PC-9 (cell line): ENCODE measurements at places on chromosomes 3 and 15.

GRCh38 chr15:69999392-70000085 lies 98.2 kb downstream of the TLE3 start:
- H3K4me1 ChIP-seq = peaks cover 19% of the 10 kb centered on the region
- no peaks in the 10 kb centered on the region for H3K27me3 ChIP-seq
- H3K4me3 ChIP-seq = no peak overlapping the region
- DNase-seq = no peak
- no peak overlapping the region for H3K27ac ChIP-seq

- no peak for DNase-seq
- no peaks in the 10 kb centered on the region for H3K4me1 ChIP-seq
- no peaks in the 10 kb centered on the region for H3K36me3 ChIP-seq
- peaks cover 59% of the 10 kb centered on the region for H3K27me3 ChIP-seq
- no peak overlapping the region for H3K27ac ChIP-seq
Measured at GRCh38 chr3:127484601-127485388, 105.7 kb downstream of the TPRA1 start.

DNA sequence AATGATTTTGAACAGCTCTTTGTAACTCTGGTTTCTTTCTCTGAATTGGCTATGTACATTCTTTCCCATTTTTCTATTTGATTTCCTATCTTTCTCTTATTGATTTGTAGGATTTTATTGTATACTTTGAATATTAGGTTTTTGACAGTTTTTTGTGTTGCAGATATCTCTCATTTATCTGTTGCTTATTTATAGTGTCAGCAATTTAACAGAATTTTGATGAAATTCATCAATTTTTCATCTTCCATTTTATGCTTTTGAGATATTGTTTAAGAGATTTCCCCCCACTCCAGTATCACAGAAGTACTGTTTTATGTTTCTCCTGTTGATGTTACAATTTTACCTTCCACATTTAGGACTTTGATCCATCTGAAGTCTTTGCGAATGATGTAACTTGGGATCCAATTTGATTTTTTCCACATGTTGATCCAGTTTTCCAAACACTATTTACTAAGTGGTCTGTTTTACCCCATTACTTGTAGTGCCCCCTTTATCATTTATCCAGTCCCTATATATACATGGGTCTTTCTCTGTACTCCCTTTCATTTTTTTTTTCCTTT lies 46.1 kb downstream of the XYLB start:
- H3K27ac ChIP-seq = no peak overlapping the region
- H3K27me3 ChIP-seq = no peaks in the 10 kb centered on the region
- no peaks in the 10 kb centered on the region for H3K36me3 ChIP-seq
- no peaks in the 10 kb centered on the region for H3K4me1 ChIP-seq

- no peak overlapping the region for H3K27ac ChIP-seq
- H3K27me3 ChIP-seq = no peaks in the 10 kb centered on the region
- no peaks in the 10 kb centered on the region for H3K36me3 ChIP-seq
- no peak overlapping the region for H3K4me3 ChIP-seq
Measured at GRCh38 chr15:67720556-67721175, 104.6 kb upstream of the SKOR1 start.

DNA sequence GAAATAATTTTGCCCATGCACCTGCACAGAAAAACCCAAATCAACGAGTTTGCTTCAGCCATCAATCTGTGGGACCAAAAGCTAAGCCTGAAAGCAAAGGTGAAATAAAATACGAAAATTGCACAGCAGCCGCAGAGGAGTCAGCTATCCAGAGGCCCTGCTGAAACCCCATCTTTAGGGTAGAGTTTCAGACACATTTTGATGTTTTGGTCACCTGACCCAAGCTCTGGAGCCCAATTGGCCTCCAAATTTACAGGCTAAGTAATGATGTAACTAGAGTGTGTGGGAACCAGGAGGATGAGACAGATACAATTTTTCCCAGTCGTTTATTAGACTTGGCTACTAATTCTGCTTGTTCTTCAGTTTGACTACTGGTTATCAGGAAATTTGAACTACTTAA lies 308.6 kb upstream of the ATP11B start:
- H3K4me3 ChIP-seq = no peak overlapping the region
- H3K27ac ChIP-seq = no peak overlapping the region
- no peak for DNase-seq
- peaks cover 12% of the 10 kb centered on the region for H3K4me1 ChIP-seq
- H3K36me3 ChIP-seq = no peaks in the 10 kb centered on the region
- no peaks in the 10 kb centered on the region for H3K27me3 ChIP-seq

- no peaks in the 10 kb centered on the region for H3K27me3 ChIP-seq
- H3K4me3 ChIP-seq = no peak overlapping the region
- no peak overlapping the region for H3K27ac ChIP-seq
Measured at GRCh38 chr15:90690585-90690984, 26.6 kb upstream of the BLM start.

- H3K4me3 ChIP-seq = no peak overlapping the region
- DNase-seq = no peak
- H3K4me1 ChIP-seq = no peaks in the 10 kb centered on the region
- H3K27ac ChIP-seq = no peak overlapping the region
Measured at GRCh38 chr3:168817177-168817576, 721.5 kb upstream of the GOLIM4 start.
